ENCODE measurements at places on chromosomes 6 and 20.

- peak; percentile 60 for DNase-seq
Observed at GRCh38 chr6:10146715-10147451, 268.0 kb downstream of the TFAP2A start.

DNA sequence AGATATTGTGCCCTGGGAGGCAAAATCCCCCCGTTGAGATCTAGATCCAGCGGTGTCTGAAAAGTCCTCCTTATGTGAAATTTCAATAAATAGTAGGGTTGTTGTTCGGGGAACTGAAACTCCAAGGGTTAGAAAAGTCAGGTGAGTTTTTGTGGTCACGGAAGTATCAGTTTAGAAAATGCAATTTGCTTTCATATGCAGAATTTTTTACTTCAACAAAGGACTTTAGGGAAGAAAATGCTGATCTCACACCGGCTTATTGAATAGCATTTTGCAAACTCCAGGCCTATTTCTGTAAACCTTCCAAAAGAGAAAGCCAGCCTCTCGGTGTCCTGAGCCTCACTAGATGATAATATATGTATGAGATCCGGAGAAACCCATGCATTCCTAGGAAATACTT lies 254.7 kb downstream of the TSHZ2 start:
- no peak for DNase-seq

- no peak for DNase-seq
Observed at GRCh38 chr6:10347561-10348327, 67.1 kb downstream of the TFAP2A start.

DNA sequence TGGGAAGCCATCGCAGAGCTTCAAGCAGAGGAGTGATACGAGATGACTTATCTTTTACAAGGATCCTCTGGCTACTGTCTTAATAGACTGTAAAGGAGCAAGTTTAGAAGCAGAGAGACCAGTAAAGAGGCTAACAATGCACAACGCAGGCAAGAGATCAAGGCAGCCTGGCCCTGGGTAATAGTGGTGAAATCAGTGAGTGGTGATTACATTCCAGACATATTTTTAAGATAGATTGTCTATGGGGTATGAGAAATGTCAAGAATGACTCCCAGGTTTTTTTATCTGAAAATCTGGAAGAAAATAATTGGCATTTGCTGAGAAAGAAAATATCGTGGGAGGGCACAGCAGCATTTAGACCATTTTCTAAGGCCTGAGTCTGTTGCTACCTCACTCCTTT lies 213.6 kb upstream of the HTR1E start:
- DNase-seq: no peak

DNA sequence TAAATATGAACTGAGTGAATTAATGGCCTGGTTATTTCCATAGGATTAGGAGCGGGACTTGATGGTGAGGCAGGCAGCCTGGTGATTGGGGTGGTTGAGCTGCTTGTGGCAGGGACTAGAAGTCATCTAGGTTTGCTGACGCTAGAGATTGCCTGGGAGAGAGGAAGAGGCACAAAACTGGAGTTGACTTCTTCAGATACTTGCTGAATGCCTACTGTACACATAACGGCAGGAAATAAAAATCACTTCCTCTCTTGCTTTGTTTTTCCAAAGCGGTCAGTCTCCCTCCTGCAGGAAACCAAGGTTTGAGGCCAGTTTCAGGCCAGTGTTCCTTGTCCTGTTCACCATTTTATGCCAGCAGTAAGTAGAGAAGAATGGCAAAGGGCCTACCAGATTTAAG lies 36.7 kb upstream of the MYLIP start:
- DNase-seq: peak; percentile 45

GRCh38 chr20:38935285-38935684 lies 9.1 kb downstream of the FAM83D start:
- peak; percentile 24 for DNase-seq

DNA sequence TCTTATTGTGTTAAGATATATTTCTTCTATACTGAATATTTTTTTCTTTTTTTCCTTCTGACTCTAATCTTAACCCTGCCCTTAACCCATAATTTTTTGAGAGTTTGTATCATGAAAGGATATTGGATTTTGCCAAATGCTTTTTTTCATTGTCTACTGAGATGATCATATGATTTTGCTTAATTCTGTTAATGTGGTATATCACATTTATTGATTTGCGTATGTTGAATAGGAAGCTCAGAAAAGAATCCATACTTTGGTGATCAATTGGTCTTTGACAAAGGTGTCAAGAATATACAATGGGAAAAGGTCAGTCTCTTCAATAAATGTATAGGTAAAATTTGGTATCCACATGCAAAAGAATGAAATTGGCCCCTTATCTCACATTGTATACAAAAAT lies 588.8 kb upstream of the ADGRB3 start:
- no peak for DNase-seq

DNA sequence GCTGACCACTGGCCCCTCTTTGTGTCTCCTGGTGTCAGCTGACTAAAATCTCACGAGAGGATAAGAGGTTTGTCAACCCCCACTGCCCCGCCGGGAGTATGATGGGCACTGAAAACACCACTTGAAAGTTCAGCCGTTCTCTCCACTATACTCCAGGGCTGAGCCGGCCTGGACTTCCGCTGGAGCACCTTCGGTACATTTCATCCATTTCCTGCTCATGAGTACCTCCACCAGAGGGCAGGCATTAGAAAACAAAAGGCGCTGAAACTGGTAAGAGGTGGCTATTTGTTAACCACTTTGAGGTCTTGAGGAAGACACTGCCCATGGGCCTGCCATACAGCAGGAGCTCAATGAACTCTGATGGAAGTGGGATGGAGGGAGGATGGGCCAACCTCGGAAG lies 17.9 kb upstream of the ANKRD60 start:
- no peak for DNase-seq

DNA sequence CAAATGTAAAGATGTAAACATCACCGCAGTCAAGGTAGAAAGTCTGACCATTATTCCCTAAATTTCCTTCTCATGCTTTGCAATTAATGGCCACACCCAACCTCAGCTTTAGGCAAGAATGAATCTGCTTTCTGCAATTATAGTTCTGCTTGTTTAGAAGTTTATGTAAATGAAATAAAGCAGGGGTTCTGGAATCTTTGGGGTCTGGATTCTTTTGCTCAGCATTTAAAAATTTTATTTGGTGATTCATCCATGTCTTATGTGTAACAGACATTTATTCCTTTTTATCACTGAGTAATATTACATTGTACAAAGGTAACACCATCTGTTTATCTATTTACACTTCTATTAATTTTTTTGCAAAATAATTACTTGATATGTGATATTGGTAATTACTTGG lies 613.6 kb downstream of the UTRN start:
- DNase-seq: no peak

GRCh38 chr20:32820698-32821377 lies 1.1 kb downstream of the MAPRE1 start:
- no peak for DNase-seq
